ENCODE measurements at places on chromosomes 1 and 21.

DNA sequence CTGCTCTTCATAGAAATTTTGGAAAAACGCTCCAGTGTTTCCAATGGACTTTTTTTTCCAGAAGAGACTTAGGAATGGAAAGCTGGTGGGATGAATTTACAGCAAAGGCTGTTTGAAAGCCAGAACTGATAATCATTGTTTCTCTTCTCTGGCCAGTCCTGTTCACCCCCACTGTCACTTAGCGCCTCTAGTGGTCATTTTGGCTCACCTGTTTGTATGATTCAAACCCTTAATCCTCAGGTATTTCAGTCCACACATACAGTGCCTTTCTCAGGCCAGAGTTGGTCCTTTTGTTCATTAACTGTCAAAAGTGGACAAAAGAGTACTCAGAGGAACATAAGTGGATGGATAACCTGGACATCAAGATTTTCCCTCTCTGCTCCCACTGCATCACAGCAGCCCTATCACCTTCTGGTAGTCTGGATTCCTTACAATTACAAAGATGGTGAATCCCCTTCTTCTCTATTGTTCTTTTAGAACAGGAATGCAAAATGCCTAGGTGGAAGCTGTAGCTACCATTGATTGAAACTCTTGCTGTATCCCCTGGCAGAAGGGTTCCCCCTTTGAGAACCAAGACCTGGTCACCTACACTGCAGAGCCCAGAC lies 177.6 kb upstream of the OLFM3 start:
- DNase-seq, result no peak

DNA sequence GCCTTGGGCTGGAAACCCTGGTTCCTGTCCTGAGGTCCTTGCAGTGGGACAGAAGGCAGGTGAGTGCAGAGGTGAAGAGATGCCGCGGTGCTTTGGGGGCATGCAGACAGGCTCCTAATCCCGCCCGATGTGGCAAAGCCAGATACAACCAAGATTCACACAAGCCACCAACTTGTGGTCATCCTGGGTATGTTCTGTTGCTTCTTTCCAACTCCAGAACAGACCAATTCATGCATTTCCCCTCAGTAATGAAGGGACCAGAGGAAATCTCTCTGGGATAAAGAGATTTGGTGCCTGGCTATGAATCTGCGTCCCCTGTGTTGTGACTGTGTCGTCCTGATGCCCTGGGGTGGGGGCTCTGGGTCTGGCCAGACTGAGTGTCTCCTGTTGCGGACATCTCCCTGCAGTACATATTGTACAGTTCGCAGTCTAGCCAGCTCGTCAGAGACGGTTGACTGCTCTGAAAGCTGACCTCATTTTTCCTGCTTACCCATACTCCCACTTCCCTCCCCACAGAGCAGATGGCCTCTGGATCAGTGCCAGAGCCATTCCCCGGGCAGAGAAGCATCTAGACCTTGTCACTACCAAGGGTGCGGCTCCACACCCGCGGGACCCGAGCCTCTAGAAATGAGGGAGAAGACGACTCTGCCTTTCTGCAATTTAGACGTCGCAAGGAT lies 216.3 kb downstream of the KIF26B start:
- no peak for DNase-seq

DNA sequence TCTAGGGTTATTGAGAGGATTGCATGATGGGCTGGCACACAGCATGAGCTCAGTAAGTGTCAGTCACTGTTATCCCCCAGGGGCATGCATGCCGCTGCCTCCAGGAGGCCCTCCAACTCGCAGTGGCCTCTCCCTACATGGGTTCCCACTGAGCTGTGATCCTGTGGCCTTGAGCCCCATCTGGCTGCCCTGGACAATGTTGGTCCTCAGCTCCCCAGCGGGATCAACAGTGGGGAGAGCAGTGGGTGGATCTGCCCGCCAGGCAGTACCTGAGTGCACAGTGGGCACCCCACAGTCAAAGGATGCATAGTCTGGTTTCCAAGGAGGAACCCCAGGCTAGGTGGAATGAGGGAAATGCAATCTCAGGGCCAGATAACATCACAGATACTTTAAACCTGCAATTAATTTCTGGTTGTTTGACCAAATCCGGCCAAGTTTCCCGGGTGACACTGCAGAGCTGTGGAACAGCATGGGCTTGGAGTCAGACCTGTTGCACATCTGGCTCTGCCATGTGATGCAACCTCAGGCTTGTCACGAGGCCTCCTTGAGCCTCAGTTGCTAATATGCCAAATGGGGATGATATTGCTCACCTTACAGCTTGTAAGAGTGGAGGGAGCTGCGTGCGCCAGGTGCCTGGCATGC lies 9.3 kb downstream of the PADI3 start:
- DNase-seq, result no peak

DNA sequence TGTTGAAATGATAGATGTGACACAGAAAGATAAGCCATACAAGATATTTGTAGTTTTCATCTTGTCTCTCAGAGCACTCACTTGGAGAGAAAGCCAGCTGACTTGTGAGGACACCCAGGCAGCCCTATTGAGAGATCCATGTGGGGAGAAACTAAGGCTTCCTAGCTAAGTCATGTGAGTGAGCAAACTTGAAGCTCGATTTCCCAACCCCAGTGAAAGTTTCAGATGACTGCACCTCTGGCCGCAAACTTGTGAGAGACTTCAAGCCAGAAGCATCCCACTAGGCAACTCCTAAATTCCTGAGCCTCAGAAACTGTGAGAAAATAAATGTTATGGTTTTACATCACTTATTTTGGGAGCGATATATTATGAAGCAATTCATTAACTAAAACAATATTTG lies 832.3 kb downstream of the LTN1 start:
- DNase-seq, result no peak

DNA sequence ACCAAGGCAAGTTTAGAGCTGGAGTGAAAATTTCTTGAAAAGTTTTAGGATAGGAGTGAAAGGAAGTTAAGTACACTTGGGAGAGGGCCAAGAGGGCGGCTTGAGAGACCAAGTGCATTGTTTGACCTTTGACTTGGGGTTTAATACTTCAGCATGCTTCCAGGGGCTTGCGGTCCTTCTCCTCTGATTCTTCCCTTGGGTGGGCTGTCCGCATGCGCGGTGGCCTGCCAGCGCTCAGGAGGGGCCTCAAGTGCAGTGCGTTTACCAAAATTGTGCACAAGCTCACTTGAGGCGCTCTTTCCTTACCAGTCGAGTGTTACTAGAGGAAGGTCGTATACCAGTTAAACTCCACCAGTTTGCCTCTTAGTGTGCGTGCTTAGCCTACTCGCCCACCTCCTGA lies 91.3 kb upstream of the LYST start:
- no peak for DNase-seq

- DNase-seq, result no peak
These were observed 36.0 kb downstream of the F5 start for GRCh38 chr1:169550294-169550693.

DNA sequence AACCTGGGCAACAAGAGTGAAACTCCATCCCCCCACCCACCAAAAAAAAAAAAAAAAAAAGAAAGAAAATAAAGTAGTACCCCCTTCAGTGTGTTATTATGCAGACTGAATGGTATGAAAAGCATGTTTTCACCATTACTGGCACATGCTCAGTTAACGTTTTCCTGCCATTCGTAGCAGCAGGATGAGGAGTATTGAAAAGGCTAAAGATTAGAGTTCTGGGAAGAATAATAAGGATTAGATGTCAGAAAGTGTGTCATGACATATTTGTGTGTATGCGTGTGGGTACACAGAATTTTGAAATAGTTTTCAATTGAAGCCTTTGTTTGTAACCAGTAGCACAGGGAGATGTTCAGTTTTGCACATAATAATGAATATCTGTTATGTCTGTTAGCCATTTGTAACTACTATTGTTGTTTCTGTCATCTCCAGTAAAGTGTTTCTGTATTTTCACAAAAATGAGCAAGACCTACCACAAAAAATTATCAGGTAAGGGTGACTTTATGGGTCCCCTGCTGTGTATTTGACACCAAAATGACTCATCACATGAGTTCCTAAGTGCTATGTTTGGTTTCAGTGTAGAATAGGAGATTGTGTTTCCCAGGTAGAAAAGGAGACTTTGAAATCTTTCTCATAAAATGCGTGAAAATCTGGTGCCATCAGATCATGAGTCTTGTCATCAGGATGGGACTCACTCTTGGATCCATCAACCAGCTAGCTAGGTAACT lies 358.9 kb downstream of the DISC1 start:
- DNase-seq, result no peak

DNA sequence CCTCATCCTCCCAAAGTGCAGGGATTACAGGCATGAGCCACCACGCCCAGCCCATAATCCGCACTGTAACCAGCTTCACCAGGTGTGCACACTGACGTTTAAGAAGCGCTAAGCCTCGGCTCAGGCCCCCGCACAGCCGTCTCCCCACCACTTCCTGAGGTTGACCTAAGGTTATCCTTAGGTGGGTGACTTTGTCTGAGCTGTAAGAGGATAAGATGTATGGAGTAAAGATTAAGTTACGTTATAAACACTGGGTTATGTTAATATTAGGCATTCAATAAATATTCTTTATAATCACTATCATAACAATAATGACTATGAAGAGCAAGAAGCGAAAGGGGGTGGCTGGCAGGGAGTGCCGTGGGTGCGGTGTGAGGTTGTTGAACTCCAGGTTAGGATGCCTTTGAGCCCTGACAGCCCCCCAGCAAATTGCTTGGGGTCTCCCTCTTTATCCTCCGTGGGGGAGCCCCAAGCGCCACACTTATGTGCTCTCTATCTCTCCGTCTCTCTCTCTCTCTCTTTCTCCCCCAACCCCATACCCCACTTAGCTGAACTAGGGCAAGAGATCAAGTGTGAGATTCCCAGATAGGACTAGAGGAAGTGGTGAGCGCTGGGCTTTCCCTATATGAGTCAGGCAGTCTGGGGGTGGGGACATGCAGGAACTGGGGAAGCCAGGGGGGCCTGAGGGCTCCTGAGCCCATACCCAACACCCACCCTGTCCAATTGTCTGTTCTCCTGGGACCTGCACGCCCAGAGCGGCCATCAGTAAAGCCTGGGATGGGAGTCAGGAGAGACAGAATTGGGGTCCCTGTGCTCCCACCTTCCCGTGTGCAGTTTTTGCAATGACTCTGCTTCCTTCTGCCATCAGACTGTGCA lies 7.6 kb downstream of the EFHD2 start:
- DNase-seq, result no peak

- DNase-seq, result peak; percentile 62
These were observed 82.8 kb downstream of the DMRTB1 start for GRCh38 chr1:53541761-53542550.

GRCh38 chr1:100671601-100672000 lies 47.9 kb upstream of the VCAM1 start:
- no peak for DNase-seq

- no peak for DNase-seq
These were observed 338.4 kb upstream of the PROX1 start for GRCh38 chr1:213649373-213649772.

GRCh38 chr1:198480876-198481275 lies 59.6 kb downstream of the ATP6V1G3 start:
- no peak for DNase-seq

DNA sequence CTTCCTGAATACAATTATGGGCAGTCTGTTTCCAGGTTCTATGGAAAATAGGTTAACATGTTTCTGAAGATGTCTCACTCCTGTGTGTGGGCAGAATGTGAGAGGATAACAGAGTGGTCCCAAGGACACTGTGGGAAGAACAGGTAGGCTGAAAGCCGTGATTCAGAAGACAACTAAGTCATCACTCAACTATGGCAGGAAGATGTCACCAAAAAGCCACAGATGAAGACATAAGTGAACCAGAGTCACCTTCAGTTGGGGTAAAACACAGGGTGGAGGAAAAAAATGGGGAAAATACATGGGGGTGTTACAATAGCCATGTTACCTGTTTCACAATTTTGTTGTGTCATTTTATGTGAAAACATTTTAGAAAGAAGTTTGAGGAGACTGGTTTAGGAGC lies 75.1 kb downstream of the UCHL5 start:
- DNase-seq, result no peak

GRCh38 chr1:84617349-84617748 lies 43.1 kb upstream of the CTBS start:
- no peak for DNase-seq

- no peak for DNase-seq
These were observed 1.9 kb downstream of the SMIM1 start for GRCh38 chr1:3774276-3774945.

GRCh38 chr1:12051361-12051760 lies 11.7 kb upstream of the TNFRSF8 start:
- DNase-seq, result no peak

GRCh38 chr1:38009841-38010180 lies 2.7 kb upstream of the UTP11 start:
- DNase-seq, result no peak

GRCh38 chr21:28884481-28884880 lies 108.2 kb downstream of the LTN1 start:
- DNase-seq, result no peak

DNA sequence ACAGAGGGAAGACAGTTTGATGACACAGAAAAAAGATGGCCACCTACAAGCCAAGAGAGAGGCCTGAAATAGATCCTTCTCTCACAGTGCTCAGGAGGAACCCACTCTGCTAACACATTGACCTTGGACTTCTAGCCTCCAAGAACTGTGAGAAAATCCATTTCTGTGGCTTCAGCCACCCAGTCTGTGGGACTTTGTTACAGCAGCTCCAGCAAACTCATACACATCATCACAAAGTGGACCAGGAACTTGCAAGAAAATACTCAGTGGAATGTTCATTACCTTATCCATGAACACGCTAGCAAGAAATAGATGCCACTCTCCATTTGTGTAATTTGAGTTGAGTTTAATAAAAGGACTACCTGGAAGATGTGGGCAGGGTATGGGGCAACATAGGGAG lies 38.1 kb upstream of the VWA5B1 start:
- DNase-seq, result no peak

- DNase-seq, result no peak
These were observed 7.5 kb upstream of the KPNA6 start for GRCh38 chr1:32100359-32100758.
